ENCODE measurements at places on chromosomes 3 and 15.
A peak's percentile ranks its signal among the peaks of the same experiment; 100 is the strongest.

DNA sequence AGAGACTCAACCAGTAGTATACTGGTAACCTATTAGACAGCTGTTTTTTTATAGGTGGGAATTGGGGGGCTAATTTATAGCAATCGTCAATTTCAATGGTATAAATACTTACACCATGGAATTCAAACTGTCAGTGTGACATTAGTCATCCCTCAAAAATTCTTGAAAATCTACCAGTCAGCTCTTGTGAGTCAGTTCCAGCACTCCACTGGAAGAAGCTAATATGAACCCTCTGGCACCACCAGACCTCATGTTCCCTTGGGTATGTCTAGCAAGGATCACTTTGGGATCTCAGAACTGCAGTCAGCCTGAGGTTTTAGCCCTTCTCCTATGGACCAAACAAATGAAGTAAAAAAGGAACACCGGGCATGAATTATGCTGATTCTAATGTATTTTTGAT lies 11.8 kb upstream of the UACA start:
- DNase-seq = peak; percentile 94

DNA sequence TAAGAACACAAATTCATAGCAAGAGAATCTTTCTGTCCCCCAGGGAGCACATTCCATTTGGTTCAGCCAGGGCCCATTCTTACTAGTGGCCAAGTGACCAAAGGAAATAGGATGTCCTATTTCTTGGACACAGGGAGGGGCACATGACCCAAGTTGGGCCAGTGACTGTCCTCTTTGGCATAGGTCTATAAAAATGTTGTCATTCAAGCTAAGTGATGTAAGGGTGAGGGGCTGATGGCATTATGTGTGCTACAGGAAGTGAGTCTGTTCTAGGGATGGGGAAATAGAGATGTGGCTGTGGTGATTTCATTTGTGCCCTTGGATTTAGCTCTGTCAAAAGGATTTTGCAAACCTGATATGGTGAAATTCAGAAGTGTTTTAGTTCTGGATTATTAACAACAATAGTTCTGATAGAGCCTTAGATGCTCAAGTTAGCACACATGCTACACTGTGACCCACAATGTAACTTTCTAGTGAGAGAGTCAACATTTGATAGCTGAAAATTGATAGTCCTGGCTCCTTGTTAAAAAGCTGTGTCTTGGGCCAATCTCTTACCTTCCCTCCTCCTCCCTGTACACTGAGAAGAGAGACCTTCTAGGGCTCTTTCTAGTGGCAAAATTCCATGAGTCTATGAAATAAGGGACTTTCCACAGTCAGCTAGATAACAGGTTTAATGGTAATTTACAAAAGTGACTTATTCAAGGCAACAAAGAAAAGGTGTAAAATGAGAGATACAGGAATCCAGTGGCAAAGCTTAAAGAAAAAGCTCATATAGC lies 117.2 kb downstream of the THRB start:
- peak; percentile 7 for DNase-seq

GRCh38 chr3:139718415-139718814 lies 40.6 kb upstream of the NMNAT3 start:
- DNase-seq = peak; percentile 14

- peak; percentile 6 for DNase-seq
Observed at GRCh38 chr3:131174752-131175151, 148.1 kb downstream of the NEK11 start.
